GM12892 (cell line): ENCODE measurements at places on chromosomes 1 and 21.
A peak's percentile ranks its signal among the peaks of the same experiment; 100 is the strongest.

DNA sequence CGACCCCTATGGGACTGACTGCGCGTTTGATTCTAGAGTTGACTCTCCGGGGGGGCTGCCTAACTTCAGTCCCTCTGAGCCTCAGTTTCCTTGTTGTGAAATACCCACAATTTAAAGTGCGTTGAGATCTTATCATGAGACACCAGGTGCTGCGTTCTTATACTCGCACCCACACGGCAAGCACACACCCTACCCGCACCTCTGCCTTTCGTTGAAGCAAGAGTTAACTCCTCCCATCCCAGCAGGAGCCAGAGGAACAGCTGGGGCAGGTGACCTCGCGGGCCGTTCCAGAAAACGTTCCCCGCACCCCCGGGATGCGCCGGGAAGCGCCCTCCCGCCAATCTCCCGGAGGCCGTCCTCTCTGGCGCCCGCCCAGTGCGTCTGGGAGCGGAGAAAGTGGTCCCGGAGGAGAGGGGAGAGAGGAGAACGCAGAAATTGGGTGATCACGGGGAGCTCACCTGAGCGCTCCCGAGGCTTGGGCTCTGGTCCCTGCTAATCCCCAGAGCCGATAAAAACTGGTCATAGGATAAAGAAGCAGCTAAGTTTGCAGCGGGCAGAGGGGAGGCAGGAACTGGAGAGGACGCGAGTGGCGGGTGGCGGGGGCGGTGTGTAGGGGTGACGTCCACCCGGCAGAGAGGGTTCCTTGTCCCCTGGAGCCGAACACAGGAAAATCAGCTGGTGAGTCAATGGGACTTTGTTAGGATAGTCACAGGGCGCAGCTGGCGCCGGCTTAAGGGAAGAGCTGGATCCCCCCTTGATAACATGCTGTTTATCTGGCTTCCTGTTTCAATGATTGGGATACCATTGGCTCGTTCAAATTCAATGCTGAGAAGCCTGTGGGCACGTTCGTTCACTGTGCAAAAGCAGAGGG lies 869 bp downstream of the NAV1 start:
- no peak for DNase-seq

- DNase-seq = no peak
Observed at GRCh38 chr1:2432441-2432844, 20.1 kb upstream of the PEX10 start.

DNA sequence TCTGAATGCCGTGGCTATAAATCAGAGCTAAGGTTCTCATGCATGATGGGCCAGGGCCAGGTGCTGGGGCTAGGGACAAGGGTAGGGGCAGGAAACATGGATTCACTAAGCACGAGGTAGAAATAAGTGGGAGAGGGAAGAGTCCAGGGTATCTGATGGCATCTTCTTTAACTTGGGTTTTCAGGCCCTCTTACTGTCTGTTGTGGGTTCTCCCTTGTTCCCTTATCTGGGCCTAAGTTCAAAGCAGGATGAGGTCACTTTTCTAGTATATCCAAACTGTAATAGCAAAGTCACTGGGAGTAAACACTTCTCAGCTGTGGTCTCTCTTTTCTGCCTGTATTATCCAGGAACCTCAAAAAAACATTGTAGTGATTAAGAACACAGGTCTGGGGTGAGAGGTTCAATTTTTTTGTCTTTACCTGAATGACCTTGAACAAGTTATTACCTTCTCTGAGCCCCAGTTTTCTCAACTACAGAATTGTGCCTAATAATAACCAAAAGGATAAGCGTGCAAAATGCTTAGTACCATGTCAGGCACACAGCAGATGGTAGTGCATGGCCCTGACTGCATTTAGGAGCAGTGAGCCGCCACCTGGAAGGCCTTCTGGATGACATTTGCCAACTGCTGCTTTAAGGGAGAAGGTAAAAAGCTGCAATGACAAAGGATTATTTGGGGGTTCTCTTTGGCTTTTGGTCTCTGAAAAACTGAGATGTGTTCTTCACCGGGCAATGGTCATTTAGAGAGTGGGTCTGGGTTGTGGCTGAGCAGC lies 53.6 kb upstream of the A3GALT2 start:
- DNase-seq = no peak

- DNase-seq = no peak
Observed at GRCh38 chr1:165204548-165204947, 152.0 kb downstream of the LMX1A start.

GRCh38 chr1:1020415-1021009 lies 592 bp downstream of the AGRN start:
- DNase-seq = no peak

- DNase-seq = no peak
Observed at GRCh38 chr1:6082430-6082971, 36.8 kb downstream of the KCNAB2 start.

- no peak for DNase-seq
Observed at GRCh38 chr1:201335174-201335870, 42.2 kb downstream of the TNNT2 start.

- no peak for DNase-seq
Observed at GRCh38 chr1:206112600-206113301, 4.4 kb downstream of the AVPR1B start.

GRCh38 chr1:230251644-230252191 lies 174.4 kb downstream of the PGBD5 start:
- DNase-seq = peak; percentile 27

- no peak for DNase-seq
Observed at GRCh38 chr1:222926566-222926965, 111.7 kb downstream of the DISP1 start.

- DNase-seq = no peak
Observed at GRCh38 chr21:44529011-44529421, 11.0 kb downstream of the KRTAP10-1 start.

GRCh38 chr1:234862944-234863515 lies 253.1 kb upstream of the IRF2BP2 start:
- DNase-seq = no peak

GRCh38 chr21:25283720-25284119 lies 323.6 kb downstream of the MRPL39 start:
- DNase-seq = no peak

DNA sequence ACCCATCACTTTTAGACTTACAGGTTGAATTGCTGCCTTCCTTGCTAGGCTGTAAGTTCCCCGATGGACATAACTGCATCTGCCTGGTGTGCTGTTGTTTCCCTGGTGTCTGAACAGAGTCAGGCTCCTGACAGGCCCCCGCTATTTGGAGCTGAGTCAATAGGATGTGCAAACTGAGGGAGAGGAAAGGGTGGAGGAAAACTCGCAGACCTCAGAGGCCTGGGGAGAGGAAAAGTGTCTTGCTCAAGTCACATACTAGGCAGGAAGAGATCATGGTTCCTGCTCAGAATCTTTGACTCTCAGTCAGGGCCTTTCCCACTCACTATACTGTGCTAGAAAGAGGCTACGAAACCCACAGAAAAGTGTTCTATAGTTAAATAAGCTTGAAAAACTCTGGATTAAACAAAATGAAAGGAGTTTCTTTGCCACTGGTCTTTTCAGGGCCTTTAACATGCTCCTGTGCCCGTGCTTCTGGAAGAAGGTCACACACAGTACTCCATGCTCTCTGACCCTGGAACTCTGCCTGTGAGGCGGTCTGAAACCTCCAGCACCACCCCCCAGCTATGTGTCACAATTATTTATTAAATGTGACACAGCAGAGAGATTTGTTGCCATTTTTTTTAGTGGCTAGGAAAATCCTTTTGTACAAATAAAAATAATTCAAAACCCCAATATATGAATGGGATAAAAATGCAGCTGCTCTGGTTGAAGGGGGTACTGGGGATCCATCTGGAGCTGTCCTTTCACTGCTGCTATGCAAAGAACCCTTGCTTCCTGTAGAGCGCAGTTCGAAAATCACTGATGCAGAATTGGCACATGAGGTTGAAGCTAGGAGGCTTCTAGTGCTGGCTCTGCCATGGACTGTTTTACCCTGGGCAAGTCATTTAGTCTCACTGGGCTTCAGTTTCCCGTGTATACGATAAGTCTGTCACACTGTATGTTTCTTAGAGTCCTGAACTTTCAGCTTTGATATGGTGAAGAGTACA lies 20.1 kb upstream of the CDCP2 start:
- no peak for DNase-seq

DNA sequence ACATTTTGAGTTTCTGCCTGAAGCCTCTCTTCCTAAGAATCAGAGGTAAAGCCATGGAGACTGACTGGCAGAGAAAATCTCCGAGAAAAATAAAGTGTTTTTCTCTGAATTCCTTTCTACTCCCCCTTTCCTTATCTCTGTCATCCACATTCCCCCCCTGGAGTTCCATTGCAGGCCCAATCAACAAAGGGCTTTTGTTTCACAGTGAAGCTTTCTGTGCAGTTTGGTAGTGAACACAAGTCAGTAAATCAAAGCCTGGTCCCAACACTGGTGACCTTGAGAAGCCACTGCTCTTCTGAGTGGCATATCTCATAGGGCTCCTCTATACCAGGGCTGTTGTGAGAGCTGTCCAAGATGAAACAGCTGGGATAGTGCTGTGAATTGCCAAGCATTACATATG lies 228.4 kb downstream of the SEC16B start:
- DNase-seq = no peak

DNA sequence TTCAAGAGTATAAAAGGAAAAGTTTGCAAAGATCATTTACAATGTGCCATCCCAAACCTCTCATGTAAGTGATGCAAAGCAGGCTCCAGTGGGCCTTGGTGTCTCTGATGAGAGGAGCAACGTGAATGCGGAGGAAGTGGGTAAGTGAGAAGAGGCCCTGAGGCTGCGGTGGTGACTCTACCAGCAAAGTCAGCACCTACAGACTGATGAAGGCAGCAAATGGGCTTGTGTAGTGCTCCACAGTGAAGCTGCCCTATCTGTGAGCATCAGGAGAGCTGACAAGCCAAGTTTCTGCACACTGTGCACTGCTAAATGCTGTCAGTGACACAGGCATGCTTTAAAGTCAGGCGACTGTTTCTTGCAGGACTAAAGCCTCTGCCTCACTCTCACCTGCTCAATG lies 15.6 kb upstream of the RAP1A start:
- DNase-seq = no peak

- no peak for DNase-seq
Observed at GRCh38 chr1:32870615-32871363, at the start of gene FNDC5. FNDC5 (minus strand) TSS chr1:32870912.

- no peak for DNase-seq
Observed at GRCh38 chr1:44048532-44049215, 17.4 kb upstream of the SLC6A9 start.

DNA sequence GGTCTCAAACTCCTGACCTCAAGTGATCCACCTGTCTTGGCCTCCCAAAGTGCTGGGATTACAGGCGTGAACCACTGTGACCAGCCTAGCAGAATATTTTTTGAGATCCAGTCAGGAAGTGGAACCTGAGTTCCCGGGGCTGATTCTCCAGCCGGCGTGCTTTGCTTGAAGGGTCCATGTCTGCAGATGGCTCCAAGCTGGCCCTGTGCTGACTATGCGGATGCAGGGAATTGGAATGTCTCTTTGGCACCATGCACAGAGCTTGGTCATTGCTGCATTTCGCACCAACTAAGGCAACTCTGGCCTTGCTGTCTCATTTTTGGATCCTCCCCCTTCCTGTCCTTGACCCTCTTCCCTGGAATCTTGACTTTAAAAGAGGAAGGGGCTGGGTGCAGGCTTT lies 28.1 kb downstream of the ARHGEF10L start:
- DNase-seq = no peak

GRCh38 chr1:45923343-45923742 lies 119.9 kb downstream of the MAST2 start:
- no peak for DNase-seq

DNA sequence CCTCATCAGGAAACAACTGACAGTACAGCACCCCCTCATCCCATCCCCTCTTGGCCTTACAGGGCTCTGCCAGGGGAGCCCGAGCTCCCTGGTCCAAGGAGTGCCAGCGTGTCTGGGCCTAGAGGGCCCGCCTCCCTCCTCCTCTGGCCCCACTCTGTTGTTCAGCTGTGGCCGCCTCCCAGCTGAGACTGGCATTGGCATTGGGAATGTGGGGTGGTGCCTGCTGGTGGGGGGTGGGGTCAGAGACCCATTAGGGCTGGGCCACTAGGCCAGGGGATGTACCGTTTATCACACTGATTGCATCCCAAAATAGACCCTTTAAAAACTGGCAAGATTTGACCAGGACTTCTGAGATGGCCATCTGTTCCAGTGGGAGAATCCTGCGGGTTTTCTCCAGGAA lies 1.4 kb downstream of the LDLRAP1 start:
- no peak for DNase-seq

DNA sequence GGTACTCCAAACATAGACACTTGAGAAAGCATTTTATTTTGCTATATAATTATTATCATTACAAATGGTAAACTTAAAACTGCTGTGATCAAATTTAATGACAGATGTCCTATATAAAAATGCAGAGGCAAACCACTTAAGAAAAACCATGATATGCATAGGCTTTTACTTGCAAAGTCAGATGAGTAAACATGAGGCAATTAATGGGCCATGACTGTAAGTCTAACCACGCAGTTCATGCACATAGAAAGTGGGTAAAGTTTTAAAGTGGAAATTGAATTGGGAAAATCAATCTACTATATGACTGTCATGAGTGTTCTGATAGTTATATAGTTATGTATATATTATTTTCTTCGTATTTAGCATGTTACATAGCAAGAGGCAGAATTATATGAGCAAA lies 219.2 kb downstream of the PTPRC start:
- DNase-seq = no peak

- DNase-seq = no peak
Observed at GRCh38 chr1:66069976-66070876, 277.5 kb downstream of the PDE4B start.

GRCh38 chr21:17390569-17390968 lies 122.3 kb upstream of the CXADR start:
- DNase-seq = no peak

- DNase-seq = no peak
Observed at GRCh38 chr1:237287876-237288521, 246.0 kb downstream of the RYR2 start.

DNA sequence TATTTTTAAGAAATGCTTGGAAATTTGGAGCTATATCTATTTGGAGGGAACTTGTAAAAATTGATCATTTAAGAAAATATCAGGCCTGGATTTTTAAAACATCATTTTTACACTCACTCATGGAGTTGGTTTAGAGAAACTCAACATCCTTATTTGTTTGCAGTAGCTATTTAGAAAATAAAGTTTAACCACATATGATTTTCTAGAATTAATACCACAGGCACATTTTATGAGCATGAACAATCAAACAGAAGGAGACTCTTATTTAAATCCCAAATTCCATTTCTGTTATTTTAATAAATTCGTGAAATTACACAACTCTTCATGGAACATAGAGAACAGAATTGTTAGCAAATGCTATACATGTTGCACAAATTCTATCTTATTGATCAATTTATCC lies 3.2 kb downstream of the CDKN2C start:
- no peak for DNase-seq

- DNase-seq = no peak
Observed at GRCh38 chr1:10698726-10699469, 97.5 kb downstream of the CASZ1 start.

GRCh38 chr1:154179946-154180687 lies 11.8 kb downstream of the TPM3 start:
- DNase-seq = no peak

- DNase-seq = no peak
Observed at GRCh38 chr1:14215151-14215550, 383.3 kb upstream of the KAZN start.
